ENCODE measurements at places on chromosomes 16 and 17.

DNA sequence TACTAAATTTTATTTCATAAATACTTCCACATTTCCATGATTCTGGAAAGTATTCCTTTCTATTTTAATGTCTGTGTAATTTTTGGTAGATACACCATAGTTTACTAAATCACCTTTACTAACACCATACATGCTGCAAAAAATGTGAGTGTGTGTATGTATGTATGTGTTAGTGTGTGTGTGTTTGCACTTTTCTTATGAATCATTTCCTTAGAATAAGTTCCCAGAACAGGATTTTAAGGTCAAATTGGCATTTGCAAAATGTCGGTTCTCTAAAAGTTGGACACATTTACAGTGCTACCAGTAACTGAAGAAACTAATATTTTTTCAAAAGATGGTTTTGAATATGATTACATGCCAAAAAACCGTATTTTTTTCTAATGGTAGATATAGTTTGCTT, 137.1 kb downstream of the CYB561 start:
- no peak for DNase-seq

GRCh38 chr16:74909665-74910064, 75.3 kb downstream of the WDR59 start:
- DNase-seq, result no peak

DNA sequence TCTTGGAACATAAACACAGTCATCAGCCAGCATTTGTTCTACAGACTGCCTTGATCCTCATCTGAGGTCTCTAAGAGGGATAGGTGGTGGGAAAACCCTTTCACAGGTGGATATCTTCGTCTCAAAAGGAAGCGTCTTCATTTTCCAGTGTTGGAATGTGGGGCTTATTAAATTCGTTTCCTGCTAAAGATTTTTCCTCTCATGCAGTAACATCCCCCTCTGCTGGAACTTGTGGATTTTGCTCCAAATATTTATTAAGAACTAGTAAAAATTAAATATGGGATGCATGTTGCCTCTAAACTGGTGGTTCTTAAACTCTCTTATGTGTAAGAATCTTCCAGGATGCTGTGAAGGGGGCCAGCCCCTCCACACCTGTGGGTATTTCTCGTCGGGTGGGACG, 20.1 kb upstream of the MLYCD start:
- DNase-seq, result peak; percentile 31

DNA sequence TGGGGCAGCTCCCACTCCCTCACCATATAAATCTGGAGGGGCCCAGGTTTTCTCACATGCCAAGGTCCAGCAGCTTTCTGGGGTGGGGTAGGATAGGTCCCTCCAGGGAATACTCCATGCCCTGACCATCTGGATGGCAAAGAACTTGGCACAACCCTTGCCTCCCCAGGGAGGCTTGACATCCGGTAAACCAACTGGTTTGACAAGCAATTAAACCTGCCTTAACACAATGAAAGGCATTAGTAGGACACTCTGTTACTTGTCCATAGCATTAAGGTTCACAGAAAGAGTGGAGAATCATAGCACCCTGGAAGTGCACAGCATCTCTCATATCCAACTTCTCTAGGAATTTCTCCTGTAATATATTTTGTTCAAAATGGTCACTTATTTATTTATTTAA, 63.9 kb upstream of the MAF start:
- no peak for DNase-seq

DNA sequence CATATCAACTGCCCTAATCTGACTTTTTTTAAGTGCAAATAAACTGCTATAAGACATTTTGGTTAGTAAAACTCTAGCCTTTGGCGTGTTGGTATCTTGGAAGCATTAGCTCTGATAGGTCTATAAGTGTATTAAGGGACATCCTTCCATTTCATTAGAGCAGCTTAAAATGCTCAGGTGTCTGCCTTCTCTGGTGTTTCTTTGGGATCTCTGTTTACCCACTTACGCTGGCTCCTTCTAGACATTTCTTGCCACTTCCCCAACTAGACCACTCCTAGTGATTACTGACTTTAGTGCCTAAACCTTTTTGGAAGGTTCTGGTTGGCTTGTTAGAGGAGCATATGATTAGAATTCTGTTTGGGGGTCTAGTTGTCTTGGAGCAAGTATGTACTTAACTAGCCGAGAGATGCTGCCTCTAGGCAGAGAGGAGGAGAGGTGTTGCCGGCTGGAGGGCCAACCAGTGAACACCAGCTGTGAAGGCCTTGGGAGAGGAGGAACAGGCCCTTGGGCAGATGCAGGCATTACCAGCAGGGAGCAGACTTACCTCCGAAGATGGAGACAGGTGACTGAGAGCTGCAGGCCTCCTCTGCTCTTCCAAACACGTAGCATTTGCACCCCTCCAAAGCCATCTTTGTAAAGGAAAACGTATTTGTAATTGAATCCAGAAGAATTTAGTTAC, 15.2 kb upstream of the CLEC18C start:
- DNase-seq, result no peak

GRCh38 chr17:38709864-38710603, 5.0 kb downstream of the MLLT6 start:
- no peak for DNase-seq

DNA sequence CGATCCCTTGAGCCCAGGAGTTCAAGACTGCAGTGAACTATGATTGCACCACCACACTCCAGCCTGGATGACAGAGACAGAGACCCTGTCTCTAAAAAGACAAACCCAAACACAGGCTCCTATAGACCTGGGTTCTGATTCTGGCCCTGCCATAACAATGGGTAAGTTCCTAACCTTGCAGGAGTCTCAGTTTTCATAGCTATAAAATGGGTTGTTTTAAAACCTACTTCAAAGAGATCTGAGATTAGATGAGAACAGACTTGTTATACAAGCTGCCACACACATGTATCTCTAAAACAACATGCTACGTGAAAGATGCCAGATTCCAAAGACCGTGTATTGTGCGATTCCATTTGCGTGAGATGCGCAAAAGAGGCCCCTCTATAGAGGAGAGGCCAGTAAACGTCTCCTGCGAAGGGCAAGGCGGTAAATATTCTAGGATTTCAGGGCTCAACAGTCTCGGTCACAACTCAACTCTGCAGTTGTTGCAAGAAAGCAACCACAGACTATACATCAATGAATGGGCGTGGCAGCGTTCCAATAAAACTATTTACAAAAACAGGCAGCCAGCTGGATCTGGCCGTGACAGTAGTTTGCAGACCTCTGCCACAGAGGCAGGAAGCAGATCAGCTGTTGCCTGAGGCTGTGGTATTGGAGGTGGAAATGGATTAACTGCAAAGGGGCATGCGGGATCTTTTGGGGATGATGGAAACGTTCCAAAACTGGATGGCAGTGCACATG, 5.9 kb downstream of the CORO7 start:
- peak; percentile 86 for DNase-seq

DNA sequence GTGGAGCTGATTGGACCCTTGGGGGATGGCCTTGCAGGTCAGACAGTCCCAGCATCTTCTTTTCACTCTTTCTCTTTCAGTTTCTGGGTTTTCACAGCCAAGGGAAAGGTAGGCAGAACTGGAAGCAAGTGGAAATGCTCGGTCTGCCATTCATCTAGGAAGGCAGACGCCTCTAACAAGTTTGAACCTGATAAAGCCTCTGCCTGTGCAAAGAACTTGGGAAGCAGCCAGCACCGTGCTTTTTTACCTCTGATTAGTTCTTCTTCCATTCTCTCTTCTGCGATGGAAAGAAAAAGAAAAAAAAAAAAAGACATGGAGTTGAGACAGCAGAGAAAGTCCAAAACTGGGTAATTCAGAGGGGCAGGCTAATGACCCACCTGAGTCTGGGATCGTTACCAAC, 997.8 kb upstream of the EEF2KMT start:
- no peak for DNase-seq

GRCh38 chr16:6888531-6888930, 444.1 kb upstream of the RBFOX1 start:
- no peak for DNase-seq

DNA sequence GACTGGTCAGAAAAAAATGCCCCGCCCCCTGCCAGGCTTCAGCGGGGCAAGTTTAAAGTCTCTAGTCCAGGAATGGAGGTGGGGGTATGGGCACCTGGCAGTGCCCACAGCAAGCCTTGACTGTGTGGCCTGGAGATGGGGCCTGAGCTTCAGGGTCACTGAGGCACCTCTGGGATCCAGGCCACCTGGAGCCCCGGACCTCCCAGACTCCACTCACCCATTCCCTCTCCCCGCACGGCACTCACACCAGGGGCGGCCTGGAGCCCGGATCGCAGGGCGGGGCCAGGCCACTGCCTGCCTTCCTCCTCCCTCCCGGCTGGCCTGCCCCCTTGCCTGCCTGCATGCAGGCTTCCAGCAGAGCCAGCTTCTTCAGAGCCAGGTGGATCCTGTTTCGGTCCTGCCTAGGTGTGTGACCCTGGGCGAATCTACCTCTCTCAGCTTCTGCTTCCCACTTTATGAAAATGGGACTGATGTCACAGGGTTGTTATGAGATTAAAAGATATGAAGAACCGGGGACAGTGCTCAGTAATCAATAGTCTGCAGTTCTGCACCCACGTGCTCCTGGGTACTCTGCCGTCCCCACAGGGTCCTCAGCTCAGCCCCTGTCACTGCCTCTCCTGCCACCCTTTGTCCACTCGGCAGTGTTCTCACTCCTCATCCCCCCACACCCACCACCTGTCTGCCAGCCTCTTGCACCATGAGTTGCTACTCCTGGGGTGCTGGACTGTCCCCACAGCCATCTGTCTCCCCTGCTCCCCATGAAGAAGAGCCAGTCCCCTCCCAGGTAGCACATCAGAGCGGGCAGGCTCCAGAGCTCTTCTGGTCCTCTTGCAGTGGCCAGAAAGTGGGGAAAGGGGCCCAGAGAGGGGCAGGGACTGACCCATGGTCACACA, 1.2 kb upstream of the TCAP start:
- DNase-seq, result peak; percentile 23

DNA sequence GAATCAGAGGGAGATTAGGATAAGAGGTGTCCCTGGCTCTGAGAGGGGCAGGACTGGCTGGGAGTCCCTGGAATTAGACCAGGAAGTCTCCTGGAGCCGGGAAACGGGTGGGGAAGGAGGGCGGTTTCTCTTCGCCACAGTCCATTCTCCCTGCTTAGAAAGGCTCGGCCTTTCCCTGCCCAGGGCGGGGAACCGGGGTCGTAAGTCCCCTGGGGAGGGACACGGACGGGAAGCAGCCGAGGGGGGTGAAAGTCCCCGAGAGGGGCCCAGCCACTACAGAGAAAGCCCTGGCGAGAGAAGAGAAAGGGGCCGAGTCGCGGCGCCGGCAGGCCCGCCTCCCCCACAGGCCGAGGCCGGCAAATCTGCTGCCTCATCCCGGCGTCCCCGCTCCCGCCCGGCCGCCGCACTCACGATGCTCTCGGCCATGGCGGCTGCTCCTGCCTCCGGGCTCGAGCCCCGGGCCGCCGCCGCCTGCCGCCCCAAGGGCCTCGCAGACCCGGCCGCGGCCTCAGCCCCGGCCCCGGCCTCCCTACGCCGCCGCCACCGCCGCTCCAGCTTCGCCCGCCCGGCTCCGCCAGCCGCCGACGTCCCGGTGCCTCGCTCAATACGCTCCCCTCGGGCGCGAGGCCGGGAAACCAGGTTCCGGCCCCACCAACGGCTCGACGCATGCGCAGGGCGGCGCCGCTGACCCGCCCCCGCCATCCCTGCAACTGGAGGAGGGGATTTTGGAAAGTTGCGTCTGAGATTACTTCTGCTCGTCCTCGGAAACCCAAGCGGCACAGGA, at the start of the genes NPLOC4 and TSPAN10:
TSS of gene NPLOC4 (minus strand) at position 608 of the 784 bp plus-strand sequence. CDS start at position 426, 182 bp downstream.
TSS of gene TSPAN10 (plus strand) at position 692 of the 784 bp plus-strand sequence. CDS start 5,217 bp downstream, outside the sequence.
- peak; percentile 63 for DNase-seq

- no peak for DNase-seq
Observed at GRCh38 chr17:307741-308507, 44.7 kb downstream of the RPH3AL start.

DNA sequence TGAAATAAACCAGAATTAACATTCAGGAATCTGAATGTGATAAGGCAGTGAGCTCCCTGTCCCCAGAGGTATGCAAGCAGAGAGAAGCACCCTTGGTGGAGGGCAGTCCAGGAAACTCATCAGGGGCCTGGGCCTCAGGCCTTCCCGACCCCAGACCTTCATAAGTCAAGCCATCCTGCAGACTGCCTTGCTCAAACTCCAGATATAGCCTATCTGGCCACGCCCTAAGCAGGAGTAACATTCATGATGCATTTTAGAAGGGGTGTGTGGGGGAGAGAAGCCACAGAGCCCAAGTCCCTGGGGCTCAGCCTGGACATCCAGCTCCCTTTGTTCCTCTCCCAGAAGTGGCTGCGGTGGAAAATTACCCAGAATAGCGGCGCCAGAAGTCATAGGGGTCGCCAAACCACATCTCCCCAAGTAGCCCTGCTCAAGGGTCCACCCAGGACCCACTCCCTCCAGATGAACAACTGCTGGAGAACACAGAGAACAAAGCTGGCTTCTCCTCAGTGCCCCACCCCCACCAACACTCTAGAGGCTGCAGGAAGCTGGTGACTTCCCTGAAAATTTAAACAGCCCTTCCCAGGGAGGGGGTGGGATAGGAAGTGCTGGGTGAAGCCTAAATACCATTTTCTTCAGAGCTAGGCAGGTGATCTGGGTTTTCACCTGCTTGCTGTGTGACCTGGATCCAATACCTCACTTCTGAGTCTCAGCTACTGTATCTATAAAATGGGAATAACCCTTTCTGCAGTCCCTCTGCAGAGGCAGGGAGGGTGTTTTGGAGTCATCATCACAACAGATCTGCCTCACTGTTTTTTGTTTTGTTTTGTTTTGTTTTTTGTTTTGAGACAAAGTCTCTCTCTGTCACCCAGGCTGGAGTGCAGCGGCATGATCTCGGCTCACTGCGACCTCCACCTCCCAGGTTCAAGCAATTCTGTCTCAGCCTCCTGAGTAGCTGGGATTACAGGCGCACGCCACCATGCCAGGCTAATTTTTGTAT, 1.5 kb upstream of the SREBF1 start:
- DNase-seq, result peak; percentile 84

DNA sequence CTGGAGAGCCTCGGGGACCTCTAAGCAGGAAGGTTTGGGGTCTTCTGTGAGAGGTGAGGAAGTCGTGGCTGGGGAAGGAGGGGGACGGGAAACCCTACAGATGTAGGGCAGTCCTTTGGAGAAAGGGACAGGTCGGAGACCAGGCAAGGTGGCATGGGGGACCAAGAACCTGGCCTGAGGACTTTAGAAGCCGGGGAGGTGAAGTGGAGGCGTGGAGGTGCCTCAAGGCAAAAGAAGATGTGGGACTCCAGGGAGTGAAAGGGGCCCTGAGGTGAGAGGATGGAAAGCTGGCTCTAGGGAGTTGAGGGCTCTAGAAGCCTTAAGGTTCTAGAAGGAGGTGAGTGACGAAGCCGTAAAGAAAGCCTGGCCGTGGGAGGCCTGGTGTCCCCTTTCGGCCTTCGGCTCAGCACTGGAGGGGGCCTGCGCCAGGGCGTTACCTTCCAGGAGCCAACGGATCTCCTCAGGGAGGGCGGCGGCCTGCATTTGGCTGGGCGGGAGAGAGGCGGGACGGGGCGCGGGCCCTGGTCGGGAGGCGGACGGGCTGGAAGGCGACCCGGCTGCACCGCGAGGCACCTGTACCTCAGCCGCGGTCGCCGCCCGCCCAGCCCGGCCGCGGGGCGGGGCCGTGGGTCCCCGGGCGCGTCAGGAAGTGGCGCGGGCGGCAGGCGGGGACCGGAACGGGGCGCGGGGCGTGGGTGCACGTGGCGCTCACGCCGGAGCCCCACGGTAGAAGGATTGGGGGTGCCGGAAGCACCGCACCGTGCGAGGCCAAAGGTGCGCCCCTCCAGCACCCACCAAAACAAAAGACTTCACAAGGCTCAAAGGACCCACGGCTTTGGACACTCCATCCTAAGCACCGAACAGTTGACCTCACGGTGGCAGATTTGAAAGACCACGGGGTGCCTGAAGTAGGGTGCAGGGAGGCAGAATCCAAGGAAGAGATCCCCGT, at the start of gene SKAP1:
TSS of gene SKAP1 (minus strand) at position 577 of the 949 bp plus-strand sequence.
- peak; percentile 72 for DNase-seq

Measured in SW480 (cell line).